ENCODE measurements at places on chromosomes 7 and 10.

DNA sequence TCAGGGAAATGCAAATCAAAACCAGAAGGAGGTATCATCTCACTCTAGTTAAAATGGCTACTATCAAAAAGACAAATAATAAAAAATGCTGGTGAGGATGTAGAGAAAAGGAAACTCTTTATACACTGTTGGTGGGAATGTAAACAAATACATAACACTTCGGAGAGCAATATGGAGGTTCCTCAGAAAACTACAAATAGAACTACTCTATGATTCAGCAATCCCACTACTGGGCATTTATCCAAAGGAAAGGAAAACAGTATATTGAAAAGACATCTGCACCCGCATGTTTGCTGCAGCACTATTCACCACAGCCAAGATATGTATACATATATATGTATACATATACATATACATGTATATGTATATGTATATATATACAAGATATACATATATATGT lies 94.2 kb downstream of the C10orf90 start:
- DNase-seq: no peak

DNA sequence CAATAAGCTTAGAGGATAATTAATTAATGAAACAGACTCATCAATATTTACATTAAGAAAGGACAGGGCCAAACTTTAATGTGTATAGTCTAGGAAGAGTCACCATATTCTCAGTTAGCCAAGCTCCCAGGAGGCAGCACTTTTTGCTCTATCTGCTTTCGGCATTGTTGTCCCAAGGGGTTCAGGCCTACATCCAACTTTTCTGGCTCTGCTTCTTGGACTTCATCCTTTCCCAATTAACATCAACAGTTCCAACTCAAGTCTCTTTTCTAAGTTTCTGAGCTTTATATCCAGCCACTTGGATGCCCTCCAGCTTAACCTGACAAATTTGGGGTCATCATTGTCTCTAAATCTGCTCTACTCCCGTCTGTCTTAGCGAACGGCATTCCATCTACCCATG lies 42.8 kb downstream of the GLI3 start:
- DNase-seq: no peak

DNA sequence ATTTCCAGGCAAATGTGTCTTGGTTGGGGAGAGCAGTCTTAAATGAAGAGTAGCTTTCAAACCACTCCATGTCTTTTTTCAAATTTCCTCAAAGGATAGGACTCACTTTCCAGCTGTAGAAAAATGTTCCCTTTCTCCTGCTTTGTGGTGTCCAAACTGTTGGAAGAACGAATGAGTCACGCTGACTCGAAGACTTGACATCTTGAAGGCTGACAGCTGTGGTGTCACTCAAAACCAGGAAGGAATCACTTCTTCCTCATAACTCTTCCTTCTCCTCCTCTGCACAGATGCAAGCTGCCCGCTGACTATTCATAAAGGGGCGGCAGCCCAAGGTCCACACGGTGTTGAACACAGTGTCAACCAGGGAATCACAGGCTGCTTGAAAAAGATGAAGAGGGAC lies 19.2 kb downstream of the PLA2G12B start:
- DNase-seq: no peak

GRCh38 chr10:122132331-122132755 lies 138.8 kb upstream of the BTBD16 start:
- DNase-seq: no peak

DNA sequence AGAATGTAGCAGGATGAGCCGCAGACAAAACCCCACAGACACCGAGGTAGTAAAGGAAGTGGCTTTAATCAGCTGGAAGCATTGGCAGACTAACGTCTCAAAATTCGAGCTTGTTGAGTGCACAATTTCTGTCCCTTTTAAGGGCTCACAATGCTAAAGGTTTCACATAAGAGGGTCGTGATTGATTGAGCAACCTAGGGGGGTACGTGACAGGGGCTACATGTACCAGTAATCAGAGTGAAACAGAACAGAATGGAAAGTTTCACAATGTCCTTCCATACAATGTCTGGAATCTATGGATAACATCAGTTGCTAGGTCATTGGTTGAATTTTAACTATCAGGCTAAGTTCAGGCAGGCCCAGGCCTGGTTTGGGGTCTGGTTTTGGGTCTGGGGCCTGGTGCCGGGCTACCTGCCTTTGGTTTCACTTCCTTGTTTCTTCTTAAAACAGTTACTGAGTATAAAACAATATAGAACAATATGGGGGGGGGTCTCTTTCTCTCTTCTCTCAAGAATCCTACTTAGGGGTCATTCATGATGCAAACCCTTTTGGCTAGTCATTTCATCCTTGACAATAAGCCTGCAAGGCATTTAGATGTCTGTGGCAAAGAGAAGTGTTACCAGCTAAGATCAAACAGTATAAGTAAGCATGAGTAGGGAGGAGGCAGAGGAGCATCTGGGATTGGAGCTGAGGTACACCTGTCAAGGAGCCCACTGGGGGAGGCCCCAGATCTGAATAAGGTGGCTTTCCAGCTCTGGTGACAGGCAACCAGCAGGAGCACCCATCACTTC lies 364.1 kb downstream of the TNS3 start:
- no peak for DNase-seq

DNA sequence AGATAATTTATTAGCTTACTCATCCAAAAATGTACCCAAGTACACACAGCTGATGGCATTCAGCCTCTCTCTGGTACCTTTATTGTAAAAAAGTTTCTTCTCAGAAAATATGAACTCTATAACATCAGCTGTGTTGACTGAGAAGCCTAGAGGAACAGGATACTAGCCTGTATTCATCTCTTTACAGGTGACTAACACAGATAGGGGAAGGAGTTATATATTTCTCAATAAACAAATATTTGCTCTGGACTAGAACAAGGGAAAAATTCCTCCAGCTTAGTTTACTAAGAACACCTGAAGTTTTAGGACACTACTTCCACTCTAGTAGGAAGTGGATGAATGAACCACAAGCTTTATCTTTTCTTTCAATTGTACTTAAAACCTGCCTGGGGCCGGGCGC lies 67.8 kb downstream of the ZNF248 start:
- DNase-seq: no peak

GRCh38 chr10:117899181-117899683 lies 147.5 kb downstream of the RAB11FIP2 start:
- no peak for DNase-seq

Measured in SW 1271 (cell line).